ENCODE measurements at places on chromosomes 12 and 14. TPM values are rescaled to one million over a fixed set of nuclear protein-coding genes. Genes with fewer than 3 reads are reported as not detected.

RTN1 gene
- not detected for total RNA-seq

PPP1R36 gene
- total RNA-seq, result not detected

RIPK3 gene
- total RNA-seq, result 37.5 TPM

MFAP5 gene
- not detected for total RNA-seq

ARMH4 gene
- not detected for total RNA-seq

TMEM19 gene
- total RNA-seq, result 22.4 TPM

GARIN6 gene
- not detected for total RNA-seq

SETD3 gene
- total RNA-seq, result 64.5 TPM

APOF gene
- not detected for total RNA-seq

DNA sequence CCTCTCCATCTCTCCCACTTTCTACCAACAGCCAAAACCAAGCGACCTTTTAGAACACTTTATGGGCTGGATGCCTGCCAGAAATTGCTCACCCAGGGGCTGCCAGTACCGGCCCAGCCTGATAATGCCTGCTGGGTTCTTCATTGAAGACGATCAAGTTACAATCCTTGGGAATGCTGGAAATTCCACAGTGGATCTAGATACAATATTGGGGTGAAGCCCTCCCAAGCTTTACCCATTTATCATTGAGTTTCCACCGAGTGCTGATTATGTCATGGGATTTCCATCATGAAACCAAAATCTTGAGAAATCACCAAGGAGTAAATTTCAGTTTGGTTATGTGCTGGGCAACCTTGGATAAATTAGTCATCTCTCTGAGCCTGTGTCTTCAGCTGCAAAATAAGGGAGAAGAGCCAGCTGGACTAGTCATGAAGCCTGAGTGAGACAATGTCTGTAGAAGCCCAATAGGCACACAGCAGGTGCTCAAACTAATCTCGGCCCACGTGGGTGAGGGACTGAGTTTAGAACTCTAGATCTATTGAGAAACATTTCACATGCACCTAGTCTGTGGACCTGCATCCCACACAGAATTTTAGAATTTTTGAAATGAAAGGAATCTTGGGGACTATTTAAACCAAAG is 75.5 kb upstream of the CLMN start:
- no peak overlapping the region for H3K27ac ChIP-seq
- no peak for DNase-seq
- no peak overlapping the region for H3K4me3 ChIP-seq
- H3K4me1 ChIP-seq, result peaks cover 1% of the 10 kb centered on the region

DNA sequence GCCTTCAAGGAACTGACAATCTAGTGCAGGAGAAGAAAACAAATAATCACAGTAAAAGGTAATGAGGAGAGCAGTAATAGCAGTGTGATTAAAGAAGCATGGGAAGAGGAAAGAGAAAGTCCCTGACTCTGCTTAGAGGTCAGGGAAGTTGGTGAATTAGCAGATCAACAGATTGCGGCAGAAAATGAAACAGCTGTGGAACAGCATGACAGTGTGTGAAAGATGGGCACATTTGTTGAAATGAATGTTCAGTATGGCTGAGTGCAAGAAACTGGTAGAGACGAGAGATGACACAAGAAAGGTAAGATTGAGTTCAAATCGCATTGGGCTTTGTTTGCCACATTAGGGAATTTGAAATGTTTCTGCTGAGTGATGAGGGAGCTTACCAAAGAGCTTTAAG is 63.7 kb upstream of the RASSF8 start:
- no peak for DNase-seq
- no peaks in the 10 kb centered on the region for H3K36me3 ChIP-seq
- no peaks in the 10 kb centered on the region for H3K27me3 ChIP-seq
- no peaks in the 10 kb centered on the region for H3K4me1 ChIP-seq

DNA sequence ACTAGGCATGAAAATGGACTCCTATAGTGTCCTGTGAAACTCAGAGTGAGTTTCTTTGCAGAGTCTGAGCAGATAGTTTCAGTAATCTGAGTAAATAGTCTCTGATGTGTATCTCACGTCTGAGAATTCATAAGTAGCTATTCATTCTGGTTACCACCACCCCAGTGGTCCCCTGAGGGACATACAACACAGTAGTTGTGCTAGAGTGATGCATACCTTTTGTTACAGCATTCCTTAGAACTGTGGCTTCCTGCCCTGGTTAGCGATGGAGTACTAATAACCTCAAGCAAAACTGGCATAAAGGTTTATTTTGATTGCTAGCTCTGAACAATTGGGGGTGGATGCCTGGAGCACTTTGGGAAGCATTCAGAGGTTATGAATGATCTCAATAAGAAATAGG is 114.7 kb downstream of the DAAM1 start:
- no peak overlapping the region for H3K4me3 ChIP-seq
- no peak overlapping the region for H3K27ac ChIP-seq
- DNase-seq, result no peak
- peaks cover 24% of the 10 kb centered on the region for H3K4me1 ChIP-seq

GRCh38 chr14:93083917-93084316 is 31.8 kb downstream of the ITPK1 start:
- peak overlapping the region; percentile 43 for H3K27ac ChIP-seq
- H3K27me3 ChIP-seq, result no peaks in the 10 kb centered on the region
- H3K4me1 ChIP-seq, result peaks cover 39% of the 10 kb centered on the region
- no peak overlapping the region for H3K4me3 ChIP-seq
- DNase-seq, result no peak

DNA sequence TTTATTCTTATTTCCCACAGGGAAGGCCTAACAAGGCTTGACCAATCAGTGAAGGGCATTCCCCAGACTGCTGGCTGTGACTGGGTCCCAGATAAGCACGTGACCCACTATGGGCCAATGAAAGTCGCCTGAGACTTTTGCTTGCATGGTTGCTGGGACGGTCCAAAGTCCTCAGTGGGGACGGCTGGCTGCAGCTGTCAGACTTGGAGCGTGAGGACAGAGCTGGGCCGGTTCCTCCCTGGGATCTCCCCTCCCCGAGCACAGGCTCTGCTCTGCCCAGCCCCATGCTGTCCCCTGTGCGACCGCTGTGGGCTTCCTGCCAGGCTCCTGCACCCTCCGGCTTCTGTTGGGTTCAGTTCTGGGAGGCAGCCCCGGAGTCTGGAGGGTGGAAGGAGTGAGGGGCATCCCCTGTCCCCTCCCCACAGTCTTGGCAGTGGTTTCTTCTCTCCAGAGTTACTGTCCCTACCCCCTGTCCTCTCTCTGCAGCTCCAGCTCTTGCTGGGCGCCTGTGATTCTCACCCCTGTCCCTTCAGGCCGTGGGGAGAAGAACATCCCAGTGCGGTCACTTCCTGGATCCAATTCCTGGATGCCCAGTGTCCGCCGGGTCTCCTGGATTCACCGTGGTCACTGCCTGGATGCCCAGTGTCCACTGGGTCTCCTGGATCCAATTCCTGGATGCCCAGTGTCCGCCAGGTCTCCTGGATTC is 50.1 kb downstream of the GALNT9 start:
- peaks cover 1% of the 10 kb centered on the region for H3K4me1 ChIP-seq
- no peak for DNase-seq
- H3K36me3 ChIP-seq, result no peaks in the 10 kb centered on the region
- no peak overlapping the region for H3K4me3 ChIP-seq
- no peak overlapping the region for H3K27ac ChIP-seq
- H3K27me3 ChIP-seq, result peaks cover 4% of the 10 kb centered on the region

- DNase-seq, result no peak
- H3K27ac ChIP-seq, result no peak overlapping the region
- no peaks in the 10 kb centered on the region for H3K27me3 ChIP-seq
- no peak overlapping the region for H3K4me3 ChIP-seq
These were observed 103.3 kb upstream of the BTG1 start for GRCh38 chr12:92248977-92249376.
